Fibroblast of lung (primary cell): ENCODE measurements at places on chromosomes 12 and 14. TPM values are rescaled to one million over a fixed set of nuclear protein-coding genes. Genes with fewer than 3 reads are reported as not detected.

GRCh38 chr14:104116756-104117340 lies 21.5 kb upstream of the KIF26A start:
- peaks cover 9% of the 10 kb centered on the region for H3K27me3 ChIP-seq
- no peaks in the 10 kb centered on the region for H3K4me1 ChIP-seq
- H3K36me3 ChIP-seq, result no peaks in the 10 kb centered on the region
- DNase-seq, result no peak
- H3K4me3 ChIP-seq, result no peak overlapping the region

- DNase-seq, result peak; percentile 99
- H3K4me1 ChIP-seq, result no peaks in the 10 kb centered on the region
- H3K4me3 ChIP-seq, result no peak overlapping the region
- no peaks in the 10 kb centered on the region for H3K36me3 ChIP-seq
Measured at GRCh38 chr12:127810041-127810440, 456.9 kb upstream of the TMEM132C start.

GRCh38 chr12:307406-307805 lies 44.8 kb upstream of the SLC6A13 start:
- H3K4me1 ChIP-seq, result no peaks in the 10 kb centered on the region
- H3K27me3 ChIP-seq, result no peaks in the 10 kb centered on the region
- H3K4me3 ChIP-seq, result no peak overlapping the region
- H3K36me3 ChIP-seq, result peaks cover 20% of the 10 kb centered on the region

- DNase-seq, result no peak
- no peak overlapping the region for H3K27ac ChIP-seq
Measured at GRCh38 chr12:85504164-85504563, 224.1 kb downstream of the ALX1 start.

DNA sequence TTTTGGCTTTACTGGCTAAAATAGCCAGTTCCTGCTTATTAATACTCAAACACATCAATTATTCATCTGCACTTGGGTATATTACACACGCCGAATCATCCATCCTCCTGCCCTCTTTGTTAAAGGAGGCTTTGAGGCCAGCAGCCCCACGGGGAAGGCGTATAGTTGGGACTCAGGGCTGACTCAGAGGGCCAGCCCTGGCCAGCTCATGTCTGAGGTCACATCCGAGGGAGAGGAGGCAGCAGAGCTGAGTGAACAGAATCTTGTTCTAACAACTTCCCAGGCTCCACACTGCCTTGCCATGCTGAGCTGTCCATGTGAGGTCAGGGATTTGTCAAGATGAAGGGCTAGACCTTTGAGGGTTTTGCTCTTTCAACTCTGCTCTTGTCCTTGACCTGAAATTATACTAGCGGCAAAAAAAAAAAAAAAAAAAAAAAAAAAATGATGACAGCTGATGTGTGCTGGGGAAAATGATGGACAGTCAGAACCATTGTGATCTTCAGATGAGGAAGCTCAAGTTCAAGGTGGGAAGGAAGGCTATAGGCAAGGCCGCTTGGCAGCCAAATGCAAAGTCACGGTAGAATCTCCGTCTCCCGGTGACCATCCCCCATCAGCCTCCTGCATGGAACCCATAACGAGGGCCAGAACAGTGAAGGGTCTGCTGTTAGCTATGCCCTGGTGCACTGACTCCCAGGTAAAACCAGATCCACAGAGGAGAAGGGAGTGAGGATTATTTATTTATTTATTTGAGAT lies 12.5 kb upstream of the MARK3 start:
- peak overlapping the region; percentile 77 for H3K27ac ChIP-seq
- peaks cover 6% of the 10 kb centered on the region for H3K4me1 ChIP-seq
- H3K36me3 ChIP-seq, result no peaks in the 10 kb centered on the region

MYF5 gene
- total RNA-seq, result not detected in 2 replicates

TAS2R31 gene
- total RNA-seq, result 2.6 and 3.6 TPM in 2 replicates

GRCh38 chr12:10067942-10068341 lies 30.8 kb downstream of the CLEC1A start:
- no peaks in the 10 kb centered on the region for H3K36me3 ChIP-seq
- no peaks in the 10 kb centered on the region for H3K4me1 ChIP-seq
- no peak overlapping the region for H3K4me3 ChIP-seq
- DNase-seq, result no peak
- H3K27me3 ChIP-seq, result no peaks in the 10 kb centered on the region

DNA sequence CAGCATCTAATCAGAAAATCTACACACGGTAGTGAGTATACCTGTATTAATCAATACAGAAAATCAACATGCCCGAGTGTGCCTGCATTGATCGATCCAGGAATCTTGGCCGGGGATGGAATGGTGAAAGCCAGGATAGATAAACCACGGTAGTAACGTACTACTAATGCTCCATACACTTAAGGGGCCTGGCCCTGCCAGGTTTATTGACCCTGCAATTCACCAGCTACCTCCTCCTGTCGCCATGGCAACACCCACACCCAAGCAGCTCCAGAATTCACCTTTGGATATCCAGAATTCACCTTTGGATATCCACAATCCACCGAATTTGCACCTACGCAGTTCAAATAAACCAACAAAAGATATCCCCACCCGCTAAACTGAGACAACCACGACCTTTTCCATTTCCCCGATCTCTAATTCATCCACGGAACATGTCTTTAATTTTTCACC lies 14.8 kb upstream of the CALM1 start:
- no peaks in the 10 kb centered on the region for H3K36me3 ChIP-seq
- peaks cover 14% of the 10 kb centered on the region for H3K4me1 ChIP-seq
- peak overlapping the region; percentile 91 for H3K4me3 ChIP-seq
- no peak for DNase-seq

- no peaks in the 10 kb centered on the region for H3K27me3 ChIP-seq
- DNase-seq, result peak; percentile 33
- H3K4me1 ChIP-seq, result no peaks in the 10 kb centered on the region
- no peak overlapping the region for H3K27ac ChIP-seq
- peaks cover 2% of the 10 kb centered on the region for H3K36me3 ChIP-seq
- no peak overlapping the region for H3K4me3 ChIP-seq
Measured at GRCh38 chr12:123934829-123935228, 37.8 kb downstream of the CCDC92 start.

GRCh38 chr12:71130521-71131069 lies 27.2 kb downstream of the TSPAN8 start:
- H3K4me1 ChIP-seq, result no peaks in the 10 kb centered on the region
- no peak overlapping the region for H3K4me3 ChIP-seq
- no peaks in the 10 kb centered on the region for H3K27me3 ChIP-seq
- DNase-seq, result no peak
- H3K27ac ChIP-seq, result no peak overlapping the region

DNA sequence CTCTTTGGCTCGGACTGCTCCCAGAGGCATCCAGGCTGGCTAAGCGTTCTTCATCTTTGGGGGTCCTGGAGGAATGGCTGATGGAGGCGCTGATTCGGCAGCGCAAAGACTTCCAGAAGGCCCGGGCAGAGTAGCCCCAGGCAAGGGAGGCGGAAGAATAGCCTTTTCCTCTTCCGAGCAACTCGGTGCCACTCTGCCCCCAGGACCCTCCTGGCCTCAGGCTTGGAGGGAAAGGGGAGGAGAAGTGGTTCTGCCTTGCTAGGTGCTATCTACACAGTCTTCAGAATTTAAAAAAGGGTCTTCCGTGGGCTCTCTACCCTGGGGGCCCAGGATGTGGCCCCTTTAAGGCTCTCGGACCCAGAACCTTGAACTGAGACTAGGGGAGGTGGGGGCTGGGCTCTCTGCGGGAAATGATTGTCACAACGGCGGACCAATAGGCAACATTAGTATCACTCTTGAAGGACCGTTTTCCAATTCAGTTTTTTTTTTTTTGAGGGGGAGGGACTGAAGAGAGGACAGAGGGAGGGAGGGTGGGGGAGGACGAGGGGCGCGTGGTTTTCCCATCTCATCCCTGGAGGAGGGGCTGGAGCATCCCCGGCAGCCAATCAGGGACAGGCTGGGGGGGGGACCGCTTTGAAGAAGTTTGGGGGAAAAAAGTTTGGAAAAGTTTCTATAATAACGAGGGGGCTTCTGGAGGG lies at the start of gene NFATC4:
TSS of gene NFATC4 (plus strand) at position 671 of the 698 bp plus-strand sequence. CDS start 157 bp downstream, outside the sequence.
- H3K4me1 ChIP-seq, result peaks cover 31% of the 10 kb centered on the region
- H3K27ac ChIP-seq, result peak within 1 kb of the TSS; percentile 98
- peaks cover 7% of the 10 kb centered on the region for H3K36me3 ChIP-seq
- H3K4me3 ChIP-seq, result peak within 1 kb of the TSS; percentile 79
- DNase-seq, result peak; percentile 92

DNA sequence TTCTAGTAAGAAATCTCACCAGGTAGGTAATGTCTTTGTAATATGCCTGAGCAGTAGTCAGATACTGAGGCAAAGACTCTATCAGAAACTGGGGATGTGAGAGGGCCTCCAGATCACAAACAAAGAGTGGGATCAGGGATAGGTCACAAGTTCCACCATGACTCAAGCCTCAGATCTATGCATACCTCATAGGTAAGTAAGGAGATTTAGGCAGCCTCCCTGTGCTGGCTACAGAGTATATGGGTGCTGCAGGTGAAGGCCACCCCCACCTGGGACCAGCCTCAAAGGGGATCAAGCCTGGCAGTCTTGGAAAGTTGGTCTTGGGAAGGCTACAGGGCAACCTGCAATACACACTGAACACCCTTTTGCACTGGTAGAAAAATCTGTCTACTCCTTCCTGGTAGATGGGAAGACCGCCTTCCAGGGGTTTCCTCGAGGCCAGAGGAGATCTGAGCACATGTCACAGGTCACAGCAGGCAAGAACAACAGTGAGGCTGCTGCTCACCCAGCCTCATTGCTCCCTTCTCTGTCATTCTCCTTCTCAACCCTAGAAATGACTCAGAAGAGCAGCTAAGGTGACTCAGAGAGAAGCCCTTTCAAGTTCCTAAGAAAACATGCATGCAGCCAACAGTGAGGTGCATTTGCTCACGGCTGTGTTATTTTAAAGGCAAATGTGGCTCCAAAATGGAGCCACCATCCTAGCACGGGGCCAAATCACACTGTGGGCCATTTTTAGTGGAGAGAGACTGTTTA lies 143.4 kb upstream of the CDKN3 start:
- H3K4me3 ChIP-seq, result no peak overlapping the region
- no peaks in the 10 kb centered on the region for H3K36me3 ChIP-seq
- DNase-seq, result peak; percentile 63
- no peaks in the 10 kb centered on the region for H3K27me3 ChIP-seq

DBX2 gene
- total RNA-seq, result not detected in 2 replicates

DNA sequence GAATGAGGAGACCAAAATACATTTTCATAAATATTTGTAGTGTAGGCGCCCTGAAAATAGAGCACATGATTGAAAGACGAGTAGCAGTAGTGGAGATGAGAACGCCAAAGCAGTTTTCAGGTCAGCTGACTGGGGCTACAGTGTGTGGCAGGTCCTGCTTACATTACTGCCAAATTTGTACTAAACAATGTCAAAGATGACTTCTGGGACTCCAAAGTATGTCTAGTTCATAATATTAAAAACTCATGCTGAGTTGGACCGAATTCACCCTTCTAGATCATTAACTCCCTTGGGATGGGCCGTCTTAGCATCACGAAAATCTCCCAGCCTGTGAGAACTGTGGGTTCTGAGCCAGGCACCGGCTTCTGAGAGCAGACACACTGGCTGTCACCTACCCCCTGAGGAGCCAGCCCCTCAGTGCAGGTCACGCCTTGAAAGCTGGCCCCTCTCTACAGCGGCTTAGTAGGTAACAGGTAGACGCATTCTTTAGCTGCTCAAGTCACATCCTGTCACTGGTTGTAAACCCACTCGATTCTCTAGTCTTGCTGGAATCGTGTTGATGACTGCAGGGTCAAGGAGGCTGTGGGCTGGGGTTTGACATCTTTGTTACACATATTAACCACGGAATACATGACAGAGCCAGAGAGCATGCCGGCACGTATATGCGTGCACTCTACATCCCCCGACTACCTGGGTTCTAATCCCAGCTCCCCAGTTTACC lies 210.4 kb downstream of the ETV6 start:
- H3K4me3 ChIP-seq, result no peak overlapping the region
- no peak for DNase-seq
- H3K27ac ChIP-seq, result no peak overlapping the region

B4GALNT3 gene
- not detected in 2 replicates for total RNA-seq

DNA sequence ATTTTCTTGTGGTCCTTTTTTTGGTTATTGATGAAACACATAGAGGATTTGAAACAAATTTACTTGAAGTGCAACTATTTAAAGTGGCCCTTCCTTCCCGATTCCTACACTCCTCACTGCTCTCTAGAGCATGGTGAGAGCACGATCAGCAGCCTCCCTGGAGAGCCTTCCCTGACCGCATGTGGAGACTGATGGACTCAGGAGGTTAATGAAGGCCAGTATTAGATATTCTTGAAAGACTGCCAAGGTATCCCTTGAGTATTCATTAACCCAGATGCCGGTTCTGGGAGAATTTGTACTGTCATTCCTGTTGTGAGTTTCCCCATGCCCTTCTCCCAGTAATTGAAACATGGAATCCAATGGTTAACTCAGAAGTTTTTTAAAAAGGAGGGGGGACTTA lies 102.8 kb upstream of the FGD4 start:
- no peak overlapping the region for H3K4me3 ChIP-seq
- no peak overlapping the region for H3K27ac ChIP-seq
- no peaks in the 10 kb centered on the region for H3K27me3 ChIP-seq
- no peaks in the 10 kb centered on the region for H3K4me1 ChIP-seq
- DNase-seq, result no peak
- H3K36me3 ChIP-seq, result no peaks in the 10 kb centered on the region

- H3K4me3 ChIP-seq, result no peak overlapping the region
- peak; percentile 68 for DNase-seq
- peaks cover 6% of the 10 kb centered on the region for H3K27me3 ChIP-seq
- no peaks in the 10 kb centered on the region for H3K4me1 ChIP-seq
- H3K27ac ChIP-seq, result no peak overlapping the region
- H3K36me3 ChIP-seq, result no peaks in the 10 kb centered on the region
Measured at GRCh38 chr14:75561013-75561432, 17.4 kb upstream of the FLVCR2 start.

DNA sequence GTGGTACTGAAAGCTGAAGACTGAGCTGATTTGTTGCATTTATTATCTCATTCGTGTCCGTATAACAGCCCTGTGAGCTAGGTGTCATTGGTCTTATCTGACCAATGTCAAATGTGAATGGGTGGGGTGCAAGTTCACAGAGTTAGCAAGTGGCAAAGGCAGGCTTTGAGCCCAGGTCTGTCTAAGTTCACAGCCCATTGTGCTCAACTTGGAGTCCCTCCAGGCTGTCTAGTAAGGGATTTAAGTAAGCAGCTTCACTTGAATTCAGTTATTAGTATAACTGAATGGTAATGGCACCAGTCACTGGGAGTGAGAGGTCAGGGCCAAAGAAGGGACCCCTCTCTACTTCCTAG lies 8.5 kb downstream of the C1S start:
- H3K27ac ChIP-seq, result no peak overlapping the region
- H3K27me3 ChIP-seq, result no peaks in the 10 kb centered on the region
- peaks cover 20% of the 10 kb centered on the region for H3K36me3 ChIP-seq
- H3K4me3 ChIP-seq, result no peak overlapping the region
- no peak for DNase-seq

DNA sequence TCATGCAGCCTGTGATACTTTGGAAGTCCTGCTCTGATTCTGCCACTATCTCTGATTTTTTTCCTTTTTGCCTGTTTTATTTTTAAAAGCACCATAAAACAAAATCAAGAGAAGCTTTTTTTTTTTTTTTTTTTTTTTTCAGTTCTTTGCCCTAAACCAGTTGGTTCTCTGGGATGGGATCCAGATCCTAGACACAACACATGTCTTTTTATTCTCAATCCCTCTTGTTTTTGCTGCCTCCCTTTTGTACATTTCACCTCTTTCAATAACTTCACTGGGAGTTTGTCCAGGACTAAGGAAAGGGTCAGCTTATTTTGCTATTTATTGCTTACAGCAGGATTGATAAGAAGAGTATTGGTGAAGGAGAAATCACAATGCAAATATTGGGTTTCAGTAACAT lies 139.4 kb downstream of the GRIP1 start:
- no peak for DNase-seq
- no peaks in the 10 kb centered on the region for H3K27me3 ChIP-seq
- H3K4me3 ChIP-seq, result no peak overlapping the region
- H3K36me3 ChIP-seq, result no peaks in the 10 kb centered on the region
- no peaks in the 10 kb centered on the region for H3K4me1 ChIP-seq
